ENCODE measurements at places on chromosomes 3 and 15.

- no peak for DNase-seq
Measured at GRCh38 chr15:85906640-85907039, 111.9 kb upstream of the KLHL25 start.

GRCh38 chr3:157112536-157112935, 47.4 kb downstream of the CCNL1 start:
- DNase-seq, result no peak

- no peak for DNase-seq
Measured at GRCh38 chr3:135240426-135240825, 445.4 kb downstream of the EPHB1 start.

DNA sequence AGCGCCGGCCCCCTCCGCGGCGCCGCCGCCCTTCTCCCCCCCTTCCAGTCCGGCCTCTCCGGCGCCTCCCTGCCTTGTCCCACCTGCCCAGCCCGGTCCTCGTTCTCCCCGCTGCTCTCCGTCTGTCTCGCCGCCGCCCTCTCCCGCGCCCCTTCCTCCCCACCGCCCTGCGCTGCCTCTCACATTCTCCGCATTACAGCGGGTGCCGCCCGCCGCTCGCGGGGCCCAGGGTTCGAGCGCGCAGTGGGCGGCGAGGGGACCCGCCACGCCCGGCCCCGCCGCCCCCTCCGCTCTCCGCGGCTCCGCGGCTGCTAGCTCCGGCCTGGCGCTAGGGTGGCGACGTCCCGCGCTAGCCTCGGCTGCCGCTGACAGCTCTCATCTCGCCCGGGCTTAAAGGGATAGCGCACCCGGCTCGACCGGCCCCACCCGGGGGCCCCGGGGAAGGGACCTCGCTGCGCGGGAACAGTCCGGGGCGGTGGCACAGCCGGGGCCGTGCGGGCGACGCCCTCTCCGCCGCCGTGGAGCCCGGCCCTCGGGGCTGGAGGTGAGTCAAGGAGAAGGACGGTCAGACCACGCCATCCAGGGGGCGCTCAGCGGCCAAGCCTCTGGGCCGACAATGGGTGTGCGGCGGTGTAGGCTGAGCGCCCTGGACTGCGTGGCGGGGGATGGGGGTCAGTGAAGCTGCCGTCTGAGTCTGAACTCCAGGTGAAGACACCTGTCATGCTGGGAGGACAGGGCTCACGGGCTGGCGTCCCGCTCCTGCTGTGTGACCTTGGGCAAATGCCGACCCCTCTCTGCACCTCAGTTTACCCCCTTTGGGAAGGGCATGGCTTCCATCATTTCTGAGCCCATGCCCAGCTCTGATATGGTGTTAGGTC, 187.4 kb upstream of the LINGO1 start:
- DNase-seq, result no peak

- no peak for DNase-seq
Measured at GRCh38 chr3:30873671-30874070, 20.8 kb downstream of the GADL1 start.

- no peak for DNase-seq
Measured at GRCh38 chr15:67660446-67660845, 117.9 kb downstream of the MAP2K5 start.

- no peak for DNase-seq
Measured at GRCh38 chr15:33971811-33972210, 3.5 kb downstream of the CHRM5 start.

DNA sequence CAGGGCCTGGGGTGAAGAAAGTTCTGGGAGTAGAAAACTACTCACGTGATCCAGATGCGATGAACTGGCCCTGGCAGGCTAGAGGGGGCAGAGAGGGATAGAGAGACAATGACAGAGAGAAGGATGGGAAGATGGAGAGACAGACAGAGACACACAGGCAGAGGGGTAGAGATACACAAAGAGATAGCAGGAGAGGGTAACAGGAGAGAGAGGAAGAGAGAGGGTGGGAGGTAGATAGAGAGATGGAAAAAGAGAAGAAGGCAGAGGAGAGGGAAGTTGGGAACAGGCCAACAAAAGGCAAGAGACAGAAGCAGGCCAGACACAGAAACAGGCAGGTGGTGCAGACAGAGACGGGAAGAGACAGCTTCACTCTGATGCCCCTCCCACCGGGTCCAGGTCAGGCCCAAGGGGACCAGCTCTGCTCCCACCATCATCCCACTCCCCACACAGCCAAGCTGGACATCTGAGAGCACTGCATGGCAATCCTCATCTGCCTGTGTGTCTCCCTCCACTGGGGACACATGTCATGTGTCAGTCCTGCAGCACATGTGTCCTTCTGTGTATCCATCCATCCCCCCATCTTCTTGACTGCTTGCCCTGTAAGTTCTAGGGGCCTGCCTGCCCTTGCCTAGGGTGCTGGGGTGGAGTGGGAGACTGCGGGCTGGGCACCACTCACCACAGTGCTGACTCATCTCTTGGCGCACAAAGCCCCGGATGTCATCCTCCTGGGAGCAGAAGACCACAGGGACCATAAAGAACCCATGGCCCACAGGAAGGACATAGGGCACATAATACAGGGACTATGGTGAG, 2.2 kb upstream of the UCN2 start:
- DNase-seq, result no peak

DNA sequence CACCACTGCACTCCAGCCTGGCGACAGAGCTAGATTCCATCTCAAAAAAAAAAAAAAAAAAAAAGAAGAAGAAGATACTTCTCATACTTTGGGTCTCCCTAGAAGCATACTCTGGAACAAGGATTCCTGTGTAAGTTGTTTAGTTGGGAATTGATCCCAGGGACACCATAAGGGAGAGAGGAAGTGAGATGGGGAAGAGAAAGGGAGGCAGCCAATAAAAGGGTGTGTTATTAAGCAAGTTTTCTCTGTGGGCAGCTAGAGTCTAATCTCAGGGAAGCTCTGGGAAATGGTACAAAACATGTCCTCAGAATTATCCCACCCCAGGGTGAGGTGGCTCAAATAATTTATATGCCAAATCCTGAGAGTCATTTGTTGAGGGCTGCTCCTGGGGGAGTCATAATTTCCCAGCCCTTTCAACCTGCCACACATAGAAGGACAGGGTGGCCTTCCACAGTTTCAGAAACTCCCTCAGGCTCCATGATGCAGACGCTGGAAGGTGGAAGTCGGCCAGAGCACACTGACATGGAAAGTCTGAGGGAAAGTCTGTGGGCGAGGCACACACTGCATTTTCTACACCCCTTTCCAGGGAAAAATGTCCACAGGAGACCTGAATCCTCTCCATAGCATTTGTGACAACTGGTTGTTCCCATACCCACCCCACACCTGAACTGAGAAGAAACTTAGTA, 86.4 kb upstream of the SLC4A7 start:
- no peak for DNase-seq

- no peak for DNase-seq
Measured at GRCh38 chr15:69081310-69082004, 67.0 kb downstream of the NOX5 start.

GRCh38 chr3:51942603-51943450, 664 bp downstream of the PARP3 start:
- DNase-seq, result peak; percentile 43

DNA sequence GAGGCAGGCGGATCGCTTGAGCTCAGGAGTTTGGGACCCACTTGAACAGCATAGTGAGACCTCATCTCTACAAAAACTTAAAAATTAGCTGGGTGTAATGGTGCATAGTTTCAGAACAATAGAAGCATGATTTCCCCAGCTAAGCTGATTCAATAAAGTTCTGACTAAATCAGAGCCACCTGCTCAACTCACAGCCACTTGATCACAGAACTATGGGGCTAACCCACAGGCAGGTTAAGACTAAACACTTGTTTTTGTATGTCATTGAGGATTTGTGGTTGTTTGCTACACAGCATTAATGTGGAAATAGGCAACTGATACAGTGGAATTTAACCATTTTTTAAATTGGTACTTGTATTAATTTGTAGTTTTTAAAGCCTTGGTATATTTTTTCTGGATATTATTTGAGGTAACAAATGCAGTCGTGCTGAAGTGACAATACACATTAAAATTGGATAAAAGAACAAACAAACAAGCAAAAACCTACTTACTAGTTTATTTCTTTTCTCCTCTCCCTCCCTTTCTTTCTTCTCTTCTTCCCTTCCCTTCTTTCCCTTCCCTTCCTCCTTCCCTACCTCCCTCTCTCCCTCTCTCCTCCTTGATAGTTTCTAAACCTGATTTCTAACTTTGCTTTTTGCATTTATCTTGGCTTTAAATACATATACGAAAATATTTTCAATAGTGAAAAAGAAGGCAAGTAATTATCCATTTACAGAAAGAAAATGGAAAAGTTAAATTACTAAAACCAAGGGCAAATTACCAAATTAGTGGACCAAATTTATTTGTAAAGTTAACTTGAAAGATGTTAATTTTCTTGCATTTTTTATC, 32.1 kb downstream of the OXSM start:
- no peak for DNase-seq
